ENCODE measurements at places on chromosomes 13 and 19.

DNA sequence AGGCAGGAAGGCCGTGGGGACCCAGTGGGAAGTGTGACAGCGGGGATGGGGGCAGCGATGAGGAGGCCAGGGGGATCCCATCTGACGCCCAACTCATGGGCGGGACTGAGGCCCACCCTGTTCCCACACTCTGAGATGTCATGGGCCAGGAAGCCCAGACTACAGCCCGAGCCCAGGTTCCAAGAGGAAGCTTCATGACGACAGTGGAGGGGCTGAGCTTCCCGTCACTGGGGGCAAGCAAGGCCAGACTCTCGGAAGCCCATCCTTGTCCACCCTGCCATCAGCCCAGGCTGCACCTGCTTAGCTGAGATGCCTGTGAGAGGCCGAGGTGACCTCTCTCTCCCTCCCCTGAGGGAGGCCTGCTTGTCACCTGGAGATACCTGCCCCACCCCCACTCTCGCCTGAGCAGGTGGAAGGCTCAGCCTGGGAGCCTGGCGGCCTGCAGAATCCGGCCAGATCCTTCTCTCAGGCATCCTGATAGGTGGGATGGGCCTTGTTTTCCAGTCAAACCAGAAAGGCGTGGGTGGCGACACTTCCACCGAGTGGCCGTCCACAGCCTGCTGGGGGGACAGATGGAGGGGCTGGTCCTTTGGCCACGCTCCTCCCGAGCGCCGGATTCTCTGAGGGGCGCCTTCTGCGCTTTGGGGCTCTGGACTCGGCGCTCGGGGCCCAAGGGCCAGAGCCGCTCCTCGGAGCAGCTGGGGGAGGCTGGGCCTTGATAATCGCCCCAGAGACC, 4.8 kb downstream of the ZBTB7A start:
- DNase-seq: no peak

DNA sequence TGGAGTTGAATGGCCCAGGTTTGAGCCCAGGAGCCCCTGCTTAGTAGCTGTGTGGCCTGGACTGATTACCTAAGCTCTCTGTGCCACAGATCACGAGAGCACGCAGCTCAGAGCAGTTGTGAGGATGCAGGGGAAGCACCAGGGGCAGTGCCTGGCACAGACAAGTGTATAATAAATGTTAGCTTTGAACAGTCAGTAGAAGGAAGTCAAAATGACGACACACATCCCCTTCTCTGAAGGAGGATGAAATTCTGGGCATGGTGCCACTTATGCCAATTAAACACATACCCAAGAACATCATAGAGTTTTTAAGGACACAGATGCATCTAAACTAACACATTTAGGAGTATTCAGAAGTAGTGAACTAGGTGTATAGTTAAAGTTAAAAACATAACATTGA, 24.9 kb upstream of the SIGLEC11 start:
- no peak for DNase-seq

DNA sequence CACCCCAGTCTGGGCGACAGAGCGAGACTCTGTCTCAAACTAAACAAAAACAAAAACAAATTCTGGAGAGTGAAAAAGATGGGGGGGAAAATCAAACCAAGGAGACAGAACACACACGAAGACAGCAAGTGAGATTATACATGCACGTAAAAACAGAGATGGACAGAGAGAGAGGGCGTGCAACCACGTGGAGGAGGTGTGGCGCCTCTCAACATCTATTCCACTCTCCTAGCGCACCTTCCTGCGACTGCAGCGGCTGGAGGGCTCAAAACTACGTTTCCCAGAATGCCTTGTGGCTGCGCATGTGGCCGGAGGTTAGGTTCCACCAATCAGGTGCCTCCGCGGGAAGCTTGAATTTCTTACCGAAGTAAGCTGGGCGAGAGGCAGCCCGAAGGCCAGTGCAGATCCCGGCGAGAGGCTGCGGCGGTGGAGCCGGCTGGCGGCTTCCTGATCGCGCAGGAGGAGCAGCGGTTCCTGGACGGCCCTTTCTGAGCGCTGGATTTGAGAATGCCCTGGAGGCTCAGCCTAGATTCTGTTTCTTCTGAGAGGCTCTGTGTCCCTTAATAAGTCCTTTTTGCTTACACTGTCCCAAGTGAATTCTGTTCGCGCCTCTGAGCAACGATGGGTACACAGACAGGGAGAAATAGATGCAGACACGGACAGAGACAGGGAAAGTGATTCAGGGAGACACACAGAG, 13.1 kb upstream of the NANOS2 start:
- peak; percentile 72 for DNase-seq

GRCh38 chr19:44706506-44707236, 7.7 kb downstream of the CEACAM16 start:
- DNase-seq: no peak

DNA sequence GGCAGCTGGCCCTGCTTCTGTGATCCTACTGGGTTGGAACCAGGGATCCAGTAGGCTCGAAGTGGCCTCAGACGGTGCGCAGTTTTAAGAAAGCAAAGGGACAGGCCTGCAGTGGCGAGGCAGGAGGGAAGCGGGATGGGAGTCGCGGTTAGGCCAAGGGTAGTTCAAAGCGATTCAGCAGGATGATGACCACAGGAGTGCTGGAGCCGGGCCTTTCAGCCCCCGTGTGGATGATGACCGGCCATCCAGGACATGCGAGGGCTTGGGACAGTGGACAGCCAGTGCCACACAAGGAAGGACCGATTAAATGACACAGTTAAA, 854 bp downstream of the RNASEH2B start:
- DNase-seq: no peak

DNA sequence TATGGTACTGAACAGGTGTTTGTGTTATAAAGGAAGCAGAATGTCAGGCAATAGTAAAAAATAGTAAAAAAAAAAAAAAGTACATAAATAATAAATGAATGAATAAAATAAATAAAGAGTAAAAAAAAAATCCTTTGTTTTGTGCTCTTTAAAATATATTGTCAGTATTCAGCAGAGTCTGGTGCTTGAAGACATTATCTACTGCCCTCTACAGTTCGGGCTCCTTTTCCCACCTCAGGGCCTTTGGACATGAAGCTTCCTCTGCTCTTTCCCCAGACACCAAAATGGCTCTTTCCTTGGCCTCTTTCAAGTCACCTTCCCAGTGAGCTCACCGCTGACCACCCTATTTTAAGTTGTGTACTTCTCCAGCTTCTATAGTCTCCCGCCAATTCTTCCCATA, 137.5 kb downstream of the TNFRSF19 start:
- no peak for DNase-seq

GRCh38 chr19:55667958-55668357, 7.1 kb upstream of the EPN1 start:
- no peak for DNase-seq

GRCh38 chr19:8655340-8655709, 24.9 kb downstream of the NFILZ start:
- DNase-seq: peak; percentile 13

GRCh38 chr13:79417741-79418140, 11.7 kb upstream of the RBM26 start:
- no peak for DNase-seq

GRCh38 chr13:48131533-48131932, 36.6 kb upstream of the MED4 start:
- no peak for DNase-seq

DNA sequence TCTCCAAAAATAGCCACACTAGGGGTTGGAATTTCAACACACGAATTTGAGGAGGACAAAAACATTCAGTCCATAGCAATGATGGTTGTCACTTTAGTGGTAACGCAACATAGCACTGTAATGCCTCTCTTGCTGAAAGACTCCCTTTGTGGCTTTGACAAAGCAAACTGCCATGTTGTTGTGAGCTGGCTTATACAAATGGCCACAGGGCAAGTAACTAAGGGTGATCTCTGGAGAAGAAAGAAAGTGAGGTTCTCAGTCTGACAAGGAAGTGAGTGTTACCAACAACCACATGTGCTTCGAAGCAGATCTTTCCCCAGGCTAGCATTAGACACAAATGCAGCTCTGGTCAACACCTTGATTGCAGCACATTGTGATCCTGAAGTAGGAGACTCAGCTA, 79.1 kb upstream of the PCDH17 start:
- no peak for DNase-seq

DNA sequence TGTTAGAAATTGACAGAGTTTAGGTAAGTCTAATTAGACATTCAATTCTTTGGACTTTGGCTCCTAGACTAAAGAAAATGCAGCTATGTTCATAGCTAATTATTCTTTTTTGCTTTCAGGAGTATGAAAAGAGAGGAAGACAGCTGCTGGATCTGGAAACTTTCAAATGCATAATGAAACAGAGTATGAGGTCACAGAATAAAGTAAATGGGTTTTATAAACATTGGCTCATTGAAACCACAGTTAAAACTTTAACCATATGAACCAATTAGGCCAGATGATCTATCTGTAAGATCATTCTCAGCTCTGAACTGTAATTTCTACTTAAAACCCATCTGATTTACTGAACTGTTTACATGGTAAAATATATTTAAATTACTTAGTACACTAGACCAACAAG, 82.7 kb downstream of the TEX26 start:
- DNase-seq: no peak
